ENCODE measurements at places on chromosomes 1 and 21.

DNA sequence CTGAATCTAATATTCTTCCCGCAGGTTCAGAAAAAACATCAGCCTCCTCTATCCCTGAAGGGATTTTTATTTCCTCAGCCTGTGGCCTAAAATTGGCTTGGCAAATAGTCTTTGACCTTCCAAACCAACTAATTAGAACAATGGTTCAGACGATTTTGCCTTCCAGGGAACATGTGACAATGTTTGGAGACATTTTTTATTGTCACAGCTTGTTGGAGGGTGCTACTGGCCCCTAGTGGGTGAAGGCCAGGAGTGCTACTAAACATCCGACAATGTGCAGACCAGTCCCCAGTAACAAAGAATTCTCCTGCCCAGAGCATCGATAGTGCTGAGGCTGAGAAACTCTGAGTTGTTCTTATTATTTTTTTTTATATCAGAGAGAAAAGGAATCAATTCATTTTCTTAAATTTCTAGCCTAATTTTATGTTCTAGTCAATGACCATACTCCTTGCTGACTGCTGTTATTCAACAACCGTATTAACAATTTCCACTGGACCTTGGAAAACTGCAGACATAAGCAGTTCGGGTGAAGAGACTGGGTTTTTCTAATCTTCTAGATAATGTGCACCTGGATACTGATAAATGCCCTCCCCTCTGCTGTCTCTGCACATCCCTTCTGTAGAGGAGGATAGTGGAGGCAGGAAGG is 280.7 kb downstream of the LMX1A start:
- DNase-seq, result no peak

GRCh38 chr21:45467221-45467779 is 62.3 kb downstream of the COL18A1 start:
- DNase-seq, result no peak

GRCh38 chr1:3570066-3570986 is 41.0 kb downstream of the MEGF6 start:
- no peak for DNase-seq

- no peak for DNase-seq
Measured at GRCh38 chr1:205030241-205030640, 12.8 kb upstream of the CNTN2 start.

GRCh38 chr21:45532826-45533360 is 9.3 kb downstream of the SLC19A1 start:
- no peak for DNase-seq

DNA sequence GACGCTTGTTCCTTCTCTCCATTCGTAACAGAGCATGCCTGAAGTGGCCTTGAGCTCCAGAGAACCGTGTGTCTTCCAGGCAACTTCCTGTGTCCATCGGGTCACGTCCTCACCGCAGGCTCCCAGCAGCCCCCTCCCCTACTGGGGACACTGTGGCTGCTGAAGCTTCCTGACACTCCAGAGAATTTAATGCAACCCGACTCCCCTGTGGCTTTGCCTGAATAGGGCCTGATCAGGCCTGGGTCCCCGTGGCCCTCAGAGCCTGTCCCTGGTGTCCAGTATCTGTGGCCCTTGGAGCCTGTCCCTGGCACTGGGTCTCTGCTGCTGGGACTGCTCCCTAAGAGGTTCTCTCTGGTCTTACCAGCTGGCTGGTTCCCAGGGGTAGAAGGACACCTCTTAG is 219.7 kb upstream of the VAMP3 start:
- DNase-seq, result no peak

- DNase-seq, result no peak
Measured at GRCh38 chr1:206048582-206048981, 4.4 kb upstream of the RHEX start.

DNA sequence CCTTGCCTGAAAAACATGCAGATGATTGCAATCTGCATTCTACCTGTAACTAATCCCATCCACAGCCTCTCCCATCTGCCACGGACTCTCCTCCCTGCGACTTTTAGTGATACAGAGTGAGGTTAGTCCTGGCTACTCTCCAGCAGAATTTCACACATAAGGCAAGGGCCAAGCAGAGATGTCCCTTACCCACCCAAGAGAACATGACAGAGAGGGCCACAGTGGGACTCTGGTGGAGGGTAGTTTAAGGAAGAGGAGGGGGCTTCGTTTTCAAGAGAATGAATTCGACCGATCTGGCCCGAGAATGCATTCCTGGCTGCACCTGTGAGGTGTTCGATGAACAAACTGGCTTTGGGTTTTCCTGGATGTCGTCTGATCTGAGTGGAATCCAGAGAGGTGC is 87.5 kb upstream of the SIM2 start:
- no peak for DNase-seq

DNA sequence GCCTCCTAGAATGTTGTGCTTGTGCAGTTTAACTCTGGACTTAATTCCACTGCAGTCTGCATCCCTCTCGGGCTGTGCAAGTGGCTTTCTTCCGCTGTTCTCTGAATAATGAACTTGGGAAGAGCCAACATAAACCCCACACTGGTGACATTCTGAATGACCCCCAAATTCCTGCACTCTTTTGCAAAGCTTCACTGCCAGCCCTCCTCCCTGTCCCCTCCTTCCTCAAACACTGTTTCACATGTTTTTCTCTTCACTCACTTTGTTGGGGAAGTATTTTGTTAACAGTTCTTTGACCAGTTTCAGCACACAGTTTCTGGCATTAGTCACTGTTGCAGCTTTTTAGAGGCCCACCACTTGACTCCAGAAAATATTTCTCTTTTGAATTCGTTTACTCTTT is 39.7 kb downstream of the GNG12 start:
- no peak for DNase-seq

DNA sequence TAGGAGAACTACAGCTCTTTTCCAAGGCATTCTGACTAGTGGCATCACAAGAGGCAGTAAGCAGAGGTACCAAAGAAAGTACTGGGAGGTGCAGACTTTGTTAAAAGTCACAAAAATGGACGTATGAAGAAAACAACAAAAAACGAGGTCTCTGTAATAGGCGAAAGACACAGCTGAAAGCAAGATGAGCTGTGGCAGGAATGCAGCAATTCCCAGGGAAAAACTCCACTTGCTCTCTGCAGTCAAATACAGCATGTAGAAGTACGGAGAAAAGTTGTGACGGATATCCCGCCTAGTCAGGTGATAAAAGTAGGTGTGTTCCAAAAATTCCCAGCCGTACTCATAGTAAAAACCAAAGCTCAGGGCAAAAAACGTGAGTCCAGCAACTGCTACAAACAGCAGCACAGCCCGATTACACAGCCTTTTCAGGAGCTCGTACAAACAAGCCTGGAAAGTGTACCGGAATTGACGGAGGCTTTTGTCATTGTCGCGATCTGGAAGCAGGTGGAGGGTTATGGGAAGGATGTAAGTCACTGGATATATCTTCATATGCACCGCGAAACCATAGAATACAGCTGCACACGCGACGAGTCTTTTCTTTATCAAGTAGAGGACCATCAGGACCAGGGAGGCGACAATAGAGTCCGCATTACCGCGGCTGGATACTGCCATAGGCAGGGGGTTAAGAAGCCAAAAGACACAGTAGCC is 979 bp downstream of the PIGM start:
- no peak for DNase-seq

DNA sequence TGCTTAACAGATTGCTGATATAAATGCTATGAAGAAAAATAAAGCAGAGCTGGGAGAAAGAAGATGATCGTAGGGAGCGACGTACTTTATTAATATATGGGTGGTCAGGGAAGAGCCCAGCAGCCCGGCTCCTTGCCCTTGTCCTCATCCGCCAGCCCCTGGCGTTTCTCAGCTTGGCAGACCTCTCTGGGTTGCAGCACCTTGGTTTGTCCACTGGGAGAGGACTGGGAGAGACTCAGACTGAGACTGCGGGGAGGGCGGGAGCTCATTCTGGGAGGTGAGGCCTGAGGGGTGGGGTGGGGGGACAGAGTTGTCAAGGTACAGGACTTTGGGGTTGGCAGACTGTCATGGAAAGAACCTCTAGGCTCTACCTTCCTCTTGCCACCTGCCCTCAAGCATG is 3.3 kb upstream of the S100A3 start:
- DNase-seq, result no peak

DNA sequence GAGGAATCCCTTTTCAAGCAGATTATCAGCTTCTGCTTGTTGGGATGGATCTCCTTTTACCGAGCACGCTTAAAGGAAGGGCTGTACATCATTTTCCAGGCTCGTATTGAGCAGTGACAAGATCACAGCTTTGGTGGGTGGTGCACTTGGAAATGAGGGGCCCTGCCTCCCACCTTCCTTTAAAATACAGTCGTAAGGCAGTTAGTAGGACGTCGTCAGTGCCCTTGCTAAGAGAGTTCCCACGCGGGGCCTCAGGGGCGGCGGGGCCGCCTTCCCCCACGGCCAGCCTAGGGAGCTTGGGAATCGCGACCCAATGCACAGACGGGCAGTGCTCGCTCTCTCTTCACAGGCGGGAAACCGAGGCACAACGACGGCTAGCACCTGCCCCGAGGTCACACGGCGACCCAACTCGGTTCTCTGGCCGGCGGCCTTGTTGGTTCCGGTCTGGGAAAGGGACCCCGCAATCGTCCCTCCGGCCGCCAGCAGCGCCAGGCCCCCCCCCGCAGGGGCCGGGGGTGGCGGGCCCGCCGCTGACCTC is 58.6 kb downstream of the H3-3A start:
- no peak for DNase-seq

DNA sequence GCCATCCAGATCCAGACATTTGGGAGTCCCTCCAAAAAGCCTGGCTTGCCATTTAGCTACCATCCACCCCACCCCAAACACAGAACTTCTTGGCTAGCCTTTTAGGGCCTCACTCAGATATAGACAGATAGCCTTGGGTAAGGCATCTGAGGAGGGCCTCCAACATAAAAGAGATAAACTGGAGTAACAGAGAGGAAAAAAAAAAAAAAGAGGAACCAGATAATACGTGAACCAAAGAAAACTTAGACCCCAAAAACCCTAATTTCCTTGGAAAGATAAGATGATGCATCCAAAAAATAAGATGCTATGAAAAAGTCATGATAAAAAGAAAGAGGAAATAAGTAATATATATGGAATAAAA is 19.8 kb upstream of the LSS start:
- DNase-seq, result no peak

DNA sequence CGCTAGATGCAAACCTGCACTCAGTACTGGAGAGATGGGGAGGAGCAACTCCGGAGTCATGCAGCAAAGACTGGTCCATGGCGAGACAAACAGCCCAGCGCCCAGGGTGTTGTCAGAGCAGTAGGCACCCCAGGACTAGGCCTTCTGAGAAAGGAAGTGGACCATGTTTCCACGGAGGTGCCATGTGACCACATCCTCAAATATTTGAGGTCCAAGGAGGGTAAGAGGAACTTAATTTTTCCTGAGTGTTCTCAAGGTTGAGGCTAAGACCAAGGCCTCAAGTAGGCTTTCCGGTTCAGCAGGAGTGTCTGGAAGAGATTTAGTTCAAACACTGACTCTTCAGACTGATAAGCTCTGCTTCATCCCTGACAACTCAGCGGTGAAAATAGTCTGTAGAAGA is 186.2 kb downstream of the RHOU start:
- no peak for DNase-seq

DNA sequence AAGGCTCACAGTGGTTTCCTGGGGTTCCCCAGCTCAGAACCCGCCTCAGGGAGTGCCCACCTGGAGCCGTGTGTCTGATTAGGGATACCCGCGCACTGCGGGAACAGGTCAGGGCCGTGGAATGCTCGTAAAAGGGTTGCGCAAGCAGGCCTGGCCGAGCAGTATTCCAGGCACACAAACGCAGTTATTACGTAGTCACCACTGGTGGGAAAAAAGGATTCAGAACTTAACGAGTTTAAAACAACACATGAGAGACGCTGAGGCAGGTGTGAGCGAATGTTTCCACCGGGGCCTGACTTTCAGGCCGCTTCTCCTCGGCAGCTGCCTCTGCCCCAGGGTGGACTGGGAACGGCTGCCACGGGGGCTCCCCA is 18.2 kb downstream of the PLCH2 start:
- DNase-seq, result no peak

- DNase-seq, result no peak
Measured at GRCh38 chr1:87246436-87246835, 82.2 kb upstream of the LMO4 start.

DNA sequence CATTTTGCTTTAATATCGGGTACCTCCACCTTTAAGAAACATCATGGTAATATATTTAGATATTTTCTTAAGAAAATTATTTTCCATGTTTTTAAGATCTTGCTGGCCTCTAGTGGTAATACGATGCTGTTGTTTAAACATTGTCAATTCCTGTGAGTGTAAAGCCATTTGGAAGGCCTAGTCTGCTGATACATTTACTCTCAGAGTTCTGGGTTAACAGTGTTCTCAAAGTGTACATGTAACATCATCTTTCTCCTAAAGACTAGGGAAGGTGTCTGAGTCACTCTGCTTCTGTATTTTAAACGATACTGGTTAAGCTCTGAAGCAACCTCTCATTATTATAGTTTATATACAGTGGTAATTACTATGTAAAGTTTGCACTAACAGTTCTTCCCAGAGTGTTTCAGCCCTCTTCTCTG is 189.1 kb downstream of the RASAL2 start:
- no peak for DNase-seq

GRCh38 chr1:21329209-21329844 is 39.1 kb upstream of the ECE1 start:
- no peak for DNase-seq

GRCh38 chr1:199847021-199847420 is 180.5 kb upstream of the NR5A2 start:
- no peak for DNase-seq

DNA sequence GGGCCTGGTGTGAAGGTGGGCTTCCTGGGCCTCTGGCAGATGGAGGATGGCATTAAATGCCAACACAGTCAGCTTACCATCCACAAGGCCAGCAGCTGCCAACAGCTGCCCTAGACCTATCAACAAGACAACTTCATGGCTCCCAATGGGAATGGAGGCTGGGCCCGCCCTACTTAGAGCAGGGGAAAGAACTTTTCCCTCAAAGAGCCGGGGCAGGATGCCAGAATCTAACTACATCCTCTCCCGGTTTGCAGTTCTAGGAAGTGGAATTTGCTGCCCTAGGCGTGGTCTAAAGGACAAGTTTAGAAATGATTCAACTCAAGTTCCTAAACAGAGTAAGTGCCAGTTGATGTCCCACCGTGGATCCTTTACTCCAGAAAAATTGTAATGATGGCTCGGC is 13.1 kb downstream of the ICMT start:
- no peak for DNase-seq
